M059J (cell line): ENCODE measurements at places on chromosomes 7 and 10.

- DNase-seq: peak; percentile 31
Observed at GRCh38 chr7:124762611-124763143, 2.9 kb downstream of the GPR37 start.

GRCh38 chr10:122882766-122883165, 3.4 kb upstream of the FAM24B start:
- no peak for DNase-seq

DNA sequence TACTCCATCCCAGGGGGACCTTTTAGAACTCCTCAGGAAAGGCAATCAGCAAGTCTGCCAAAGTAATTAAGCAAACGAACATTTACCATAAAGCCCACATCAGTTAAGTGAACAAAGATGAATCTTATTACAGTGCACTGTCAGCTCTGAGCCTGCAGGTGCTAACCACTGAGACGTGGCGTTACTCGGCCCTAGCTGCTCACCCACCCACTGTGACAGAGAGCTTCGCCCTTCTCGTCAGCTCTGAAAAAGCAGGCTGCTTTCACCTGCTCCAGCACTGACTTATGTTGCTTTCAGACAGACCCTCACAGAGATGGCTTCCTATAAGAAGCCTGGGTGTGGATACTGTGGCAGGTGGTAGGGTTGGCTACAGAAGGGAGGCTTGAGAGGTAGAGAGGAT, 57.7 kb upstream of the KCNIP2 start:
- no peak for DNase-seq

GRCh38 chr10:97039538-97040247, 146.1 kb downstream of the SLIT1 start:
- no peak for DNase-seq

DNA sequence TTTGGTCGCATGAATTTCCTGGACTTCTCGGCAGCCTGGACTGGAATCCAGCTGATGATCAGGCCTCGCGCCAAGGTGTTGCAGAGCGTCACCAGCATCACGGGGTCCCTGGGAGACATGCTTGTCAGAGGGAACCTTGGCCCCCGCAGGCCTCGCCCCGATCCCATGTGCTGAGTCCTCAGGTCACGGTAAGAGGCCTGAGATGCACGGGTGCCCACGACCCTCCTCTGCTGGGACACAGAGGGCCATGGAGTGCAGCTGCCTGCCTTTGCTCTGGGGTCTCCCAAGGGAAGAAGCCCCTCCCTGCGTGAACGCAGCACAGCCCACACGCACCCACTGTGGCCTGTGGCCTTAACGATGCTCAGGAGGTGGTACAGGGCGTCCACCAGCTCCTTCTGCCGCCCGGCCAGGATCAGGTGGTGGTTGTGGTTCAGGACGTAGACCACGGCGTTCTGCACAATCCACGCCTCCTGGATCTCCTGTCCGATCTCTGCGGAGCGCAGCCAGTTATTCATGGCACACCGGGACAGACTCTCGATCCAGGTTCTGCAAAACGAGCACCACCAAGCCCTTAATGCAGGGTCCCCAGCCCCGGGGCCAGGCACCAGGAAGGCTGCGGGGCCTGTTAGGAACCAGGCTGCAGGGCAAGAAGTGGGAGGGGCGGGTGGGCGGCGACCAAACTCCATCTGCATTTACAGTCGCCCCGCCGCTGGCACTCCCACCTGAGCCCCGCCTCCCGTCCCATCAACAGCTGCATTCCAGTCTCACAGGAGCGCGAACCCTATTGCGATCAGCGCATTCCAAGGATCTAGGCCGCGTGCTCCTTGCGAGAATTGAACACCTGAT, 29.4 kb downstream of the CFAP46 start:
- DNase-seq: no peak

DNA sequence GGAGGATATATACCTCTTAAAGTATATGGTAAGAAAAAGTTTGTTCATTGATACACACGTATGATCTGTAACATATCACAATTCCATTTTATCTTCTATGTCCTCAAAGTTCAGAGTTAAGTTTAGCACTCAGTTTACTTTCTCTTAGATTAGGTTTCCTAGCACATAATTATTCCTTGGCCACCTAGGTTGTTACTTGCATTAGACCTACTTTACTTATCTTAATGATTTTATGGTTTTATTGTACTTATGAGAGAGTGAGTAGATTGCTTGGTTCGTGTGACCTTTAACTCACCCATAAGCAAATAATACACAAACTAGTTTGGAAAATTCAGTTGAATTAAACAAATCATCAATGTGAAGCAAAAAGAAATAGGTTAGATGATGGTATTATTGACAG, 33.9 kb upstream of the SP4 start:
- no peak for DNase-seq
